Bronchial smooth muscle cell (primary cell): ENCODE measurements at places on chromosomes 6 and 20. TPM values are rescaled to one million over a fixed set of nuclear protein-coding genes. Genes with fewer than 3 reads are reported as not detected.

Gene RBBP8NL
- total RNA-seq = not detected in 2 replicates

Gene SLC35D3
- total RNA-seq = not detected in 2 replicates

Gene PTP4A1
- total RNA-seq = 28.7 and 30.1 TPM in 2 replicates

Gene TUBB
- total RNA-seq = 409 and 447 TPM in 2 replicates

Gene CASS4
- 3.0 and 5.0 TPM in 2 replicates for total RNA-seq

Gene CFB
- total RNA-seq = 33.7 and 56.8 TPM in 2 replicates

Gene GNAS-AS1
- 0.43 and 0.95 TPM in 2 replicates for total RNA-seq

Gene TRERF1
- 4.0 and 4.7 TPM in 2 replicates for total RNA-seq

Gene SLC17A4
- total RNA-seq = not detected in 2 replicates

Gene OR2W1
- not detected in 2 replicates for total RNA-seq

Gene FAM120B
- 12.3 and 13.7 TPM in 2 replicates for total RNA-seq

Gene SEC23B
- 33.1 and 35.7 TPM in 2 replicates for total RNA-seq

Gene HLA-DRA
- 0.17 and 0.95 TPM in 2 replicates for total RNA-seq

Gene HEY2
- not detected in 2 replicates for total RNA-seq
